ENCODE measurements at places on chromosomes 4 and X. TPM values are rescaled to one million over a fixed set of nuclear protein-coding genes. Genes with fewer than 3 reads are reported as not detected.

DNA sequence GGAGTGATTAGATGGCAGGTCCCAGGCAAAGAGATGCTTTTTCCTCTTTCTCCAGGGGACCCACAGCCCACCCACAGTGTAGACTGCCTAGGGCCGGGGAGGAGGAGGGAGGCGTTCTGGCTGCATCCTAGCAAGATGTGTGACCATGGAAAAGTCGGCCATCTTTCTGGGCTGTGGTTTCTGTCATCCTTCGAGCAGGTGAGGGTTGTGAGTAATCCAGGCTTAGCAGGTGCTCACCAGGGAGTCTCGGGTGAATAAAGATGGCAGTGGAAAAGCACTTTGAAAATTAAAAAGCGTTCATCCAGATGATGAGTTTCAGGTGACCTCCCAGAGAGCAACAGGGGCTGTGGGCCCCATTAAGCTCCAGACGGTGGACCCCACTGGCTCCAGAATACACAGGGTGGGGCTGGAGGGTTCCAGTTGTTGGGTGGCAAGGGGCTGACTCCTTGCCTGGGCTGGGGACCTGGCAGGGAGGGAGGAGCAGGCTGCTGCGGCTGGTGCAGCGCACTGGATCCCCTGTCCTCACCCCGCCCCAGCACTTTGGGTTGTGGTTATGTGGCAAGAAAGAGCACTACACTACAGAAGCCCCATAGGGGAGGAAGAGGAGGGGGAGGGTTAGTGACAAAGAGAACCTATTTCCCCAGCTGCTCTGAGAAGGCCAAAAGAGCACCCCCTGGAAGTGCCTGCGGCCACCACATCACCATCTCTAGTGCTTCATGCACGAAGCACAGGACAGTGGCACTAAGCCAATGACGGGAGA lies 23.7 kb downstream of the ELF4 start:
- no peak for DNase-seq
- no peaks in the 10 kb centered on the region for H3K36me3 ChIP-seq
- H3K4me1 ChIP-seq, result no peaks in the 10 kb centered on the region
- H3K27ac ChIP-seq, result no peak overlapping the region

The TIMP1 gene
- total RNA-seq, result 17.9 TPM

GRCh38 chrX:140822184-140822583 lies 112.6 kb downstream of the LINC00632 start:
- H3K4me1 ChIP-seq, result no peaks in the 10 kb centered on the region
- H3K4me3 ChIP-seq, result no peak overlapping the region
- no peak for DNase-seq
- H3K27ac ChIP-seq, result no peak overlapping the region
- no peaks in the 10 kb centered on the region for H3K36me3 ChIP-seq

The CYBB gene
- total RNA-seq, result 32.4 TPM

The BST1 gene
- 1.5 TPM for total RNA-seq

The TMEM35A gene
- not detected for total RNA-seq

The NHS gene
- total RNA-seq, result 14.3 TPM

DNA sequence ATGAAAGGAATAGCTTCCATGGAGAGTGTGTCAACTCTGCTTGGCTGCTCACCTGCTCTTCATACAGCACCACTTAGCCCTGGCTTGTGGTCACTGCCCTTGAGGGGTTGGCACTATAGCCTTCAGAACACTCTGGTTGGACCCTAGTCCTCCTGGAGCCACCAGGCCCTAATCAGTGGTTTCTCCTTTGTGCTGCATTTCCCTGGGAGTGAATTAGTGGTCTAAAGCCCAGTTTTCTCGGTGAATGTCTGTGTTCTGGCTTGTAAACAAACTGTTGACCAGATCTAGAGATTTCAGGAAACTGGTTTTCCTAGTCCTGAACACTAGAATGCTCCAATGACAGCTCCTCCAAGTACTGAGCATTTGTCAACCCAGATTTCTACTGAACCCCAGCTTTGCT lies 28.6 kb upstream of the TMEM154 start:
- no peaks in the 10 kb centered on the region for H3K27me3 ChIP-seq
- H3K4me3 ChIP-seq, result no peak overlapping the region
- no peak overlapping the region for H3K27ac ChIP-seq
- no peak for DNase-seq
- no peaks in the 10 kb centered on the region for H3K4me1 ChIP-seq

GRCh38 chr4:81030981-81031791 lies 678 bp downstream of the BMP3 start:
- no peak for DNase-seq
- no peaks in the 10 kb centered on the region for H3K36me3 ChIP-seq
- H3K4me3 ChIP-seq, result no peak overlapping the region
- H3K27me3 ChIP-seq, result peaks cover 22% of the 10 kb centered on the region
- no peaks in the 10 kb centered on the region for H3K4me1 ChIP-seq

The EMD gene
- 118 TPM for total RNA-seq

- H3K27ac ChIP-seq, result peak overlapping the region; percentile 87
- peak overlapping the region; percentile 53 for H3K4me3 ChIP-seq
- H3K36me3 ChIP-seq, result no peaks in the 10 kb centered on the region
- no peaks in the 10 kb centered on the region for H3K4me1 ChIP-seq
- H3K27me3 ChIP-seq, result no peaks in the 10 kb centered on the region
These were observed 4.5 kb downstream of the MID1IP1 start for GRCh38 chrX:38805432-38806389.

DNA sequence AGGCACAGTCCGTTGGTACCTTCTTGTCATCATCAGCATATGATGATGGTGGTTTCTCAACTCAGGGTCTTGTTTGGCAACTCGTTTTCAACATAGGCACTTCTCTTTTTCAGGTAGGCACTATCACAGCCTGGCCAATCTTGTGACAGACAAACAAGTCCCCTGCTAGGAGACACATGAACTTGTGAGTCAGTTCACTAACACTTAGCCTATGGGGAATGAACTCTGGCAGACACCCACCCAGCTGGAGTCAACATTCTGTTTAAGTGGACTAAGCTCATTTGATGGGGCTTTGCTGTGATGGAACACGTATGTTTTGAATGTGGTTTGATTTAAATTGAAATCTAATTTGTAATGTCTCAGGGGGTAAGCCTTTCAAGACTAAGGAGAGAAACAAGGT lies 100.7 kb upstream of the MAMLD1 start:
- no peak overlapping the region for H3K27ac ChIP-seq
- no peaks in the 10 kb centered on the region for H3K27me3 ChIP-seq
- no peak overlapping the region for H3K4me3 ChIP-seq
- H3K4me1 ChIP-seq, result no peaks in the 10 kb centered on the region
- no peak for DNase-seq

DNA sequence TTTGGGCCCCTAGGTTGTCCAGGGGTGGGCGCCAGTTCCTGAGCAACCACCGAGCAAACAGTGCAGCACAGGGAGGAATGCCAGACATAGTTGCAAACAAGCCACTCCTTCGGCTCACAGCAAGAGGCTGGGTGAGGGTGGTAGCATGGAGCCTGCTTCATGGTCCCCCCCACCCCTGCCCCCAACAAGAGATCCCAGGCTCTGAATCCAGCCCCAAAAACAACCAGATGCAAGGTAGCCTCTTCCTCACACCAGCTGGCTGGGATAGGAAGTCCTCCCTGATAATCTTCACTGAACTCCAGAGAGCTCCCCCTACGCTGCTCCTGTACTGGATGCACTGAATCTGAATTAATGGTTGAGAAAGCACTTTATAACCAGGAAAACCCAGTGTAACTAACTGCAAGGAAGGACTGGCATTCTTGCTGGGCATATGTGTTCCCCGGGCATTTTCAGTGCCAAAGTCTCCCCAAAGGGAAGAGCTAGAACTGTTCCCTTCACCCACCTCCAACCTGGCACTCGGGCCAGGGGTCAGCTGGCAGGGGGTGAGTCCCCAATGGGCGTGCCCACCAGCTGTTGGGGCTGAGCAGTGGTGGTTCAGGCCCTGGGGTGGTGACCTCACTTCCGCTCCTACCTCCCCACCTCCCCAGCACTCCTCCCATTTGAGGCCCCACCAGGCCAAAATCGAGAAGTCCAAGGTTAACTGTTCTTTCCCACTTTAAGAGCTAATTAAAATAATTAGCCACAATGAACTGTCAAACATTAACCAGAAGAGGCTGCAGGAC lies 1.5 kb downstream of the ELF4 start:
- peak overlapping the region; percentile 67 for H3K4me3 ChIP-seq
- no peaks in the 10 kb centered on the region for H3K27me3 ChIP-seq
- no peaks in the 10 kb centered on the region for H3K4me1 ChIP-seq
- no peaks in the 10 kb centered on the region for H3K36me3 ChIP-seq
- peak overlapping the region; percentile 97 for H3K27ac ChIP-seq

GRCh38 chr4:100356172-100356571 lies 161.7 kb downstream of the EMCN start:
- no peak overlapping the region for H3K4me3 ChIP-seq
- no peaks in the 10 kb centered on the region for H3K4me1 ChIP-seq
- no peak for DNase-seq
- no peaks in the 10 kb centered on the region for H3K36me3 ChIP-seq
- H3K27ac ChIP-seq, result no peak overlapping the region

The C4orf46 gene
- 2.3 TPM for total RNA-seq

DNA sequence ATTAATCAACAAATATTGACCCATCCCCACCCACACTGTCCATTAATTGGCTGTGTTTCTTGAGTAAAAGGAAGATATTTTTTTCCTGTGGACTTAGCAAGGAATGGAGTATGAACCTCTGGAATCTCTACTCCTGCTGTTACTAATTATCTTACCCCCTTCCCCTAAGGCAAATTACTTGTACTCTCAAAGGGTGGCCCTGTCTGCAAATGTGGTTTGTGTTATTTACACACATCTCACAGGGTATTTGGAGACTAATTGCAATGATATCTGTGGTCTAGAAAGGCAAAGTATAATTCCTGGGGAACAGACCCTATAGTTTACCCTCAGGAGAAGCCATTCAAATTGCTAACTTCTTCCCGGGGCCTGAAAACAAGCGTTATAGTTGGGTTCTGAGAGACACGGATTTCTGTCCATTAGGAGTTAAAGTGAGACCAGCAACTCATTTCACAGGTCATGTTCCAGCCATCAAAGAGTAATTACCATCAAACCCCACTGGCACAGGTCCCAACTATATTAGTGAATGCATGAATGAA lies 133.0 kb upstream of the RASGEF1B start:
- no peaks in the 10 kb centered on the region for H3K27me3 ChIP-seq
- H3K36me3 ChIP-seq, result no peaks in the 10 kb centered on the region
- no peaks in the 10 kb centered on the region for H3K4me1 ChIP-seq
- no peak for DNase-seq

GRCh38 chr4:14743601-14744000 lies 258.7 kb upstream of the CPEB2 start:
- H3K27ac ChIP-seq, result no peak overlapping the region
- no peak overlapping the region for H3K4me3 ChIP-seq
- H3K4me1 ChIP-seq, result no peaks in the 10 kb centered on the region
- H3K27me3 ChIP-seq, result no peaks in the 10 kb centered on the region
- no peak for DNase-seq
- H3K36me3 ChIP-seq, result no peaks in the 10 kb centered on the region

The ZMAT1 gene
- total RNA-seq, result 12.9 TPM

DNA sequence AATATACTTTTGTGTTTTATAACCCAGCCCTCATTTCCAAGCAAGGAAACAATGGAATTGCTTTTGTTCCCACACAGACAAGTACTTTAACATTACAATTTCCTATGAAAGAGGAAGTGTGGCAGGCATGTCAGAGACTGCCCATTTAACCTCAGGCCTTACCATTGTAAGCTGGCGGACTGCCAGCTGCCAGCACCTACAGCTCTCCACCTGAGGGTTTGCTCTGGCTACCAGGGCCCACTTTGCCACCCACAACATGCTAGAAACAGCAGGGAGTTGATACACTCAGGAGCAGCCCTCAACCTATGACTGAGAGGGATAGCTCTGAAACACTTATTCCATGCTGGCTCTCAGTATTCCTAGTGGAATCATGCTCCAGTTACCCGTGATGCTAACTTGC lies 152.3 kb upstream of the PRDX4 start:
- H3K4me3 ChIP-seq, result no peak overlapping the region
- no peaks in the 10 kb centered on the region for H3K36me3 ChIP-seq
- no peak for DNase-seq
- no peaks in the 10 kb centered on the region for H3K4me1 ChIP-seq

- DNase-seq, result no peak
- H3K4me1 ChIP-seq, result no peaks in the 10 kb centered on the region
- H3K36me3 ChIP-seq, result no peaks in the 10 kb centered on the region
- no peaks in the 10 kb centered on the region for H3K27me3 ChIP-seq
These were observed 23.4 kb upstream of the CT47A1 start for GRCh38 chrX:121008920-121009319.

The HELT gene
- not detected for total RNA-seq

- no peaks in the 10 kb centered on the region for H3K36me3 ChIP-seq
- no peak overlapping the region for H3K27ac ChIP-seq
- no peaks in the 10 kb centered on the region for H3K27me3 ChIP-seq
- DNase-seq, result no peak
- H3K4me1 ChIP-seq, result no peaks in the 10 kb centered on the region
These were observed 82.5 kb downstream of the PPEF1 start for GRCh38 chrX:18789916-18790315.

GRCh38 chr4:182585321-182585720 lies 331.9 kb downstream of the DCTD start:
- no peaks in the 10 kb centered on the region for H3K27me3 ChIP-seq
- H3K36me3 ChIP-seq, result no peaks in the 10 kb centered on the region
- no peak overlapping the region for H3K27ac ChIP-seq
- no peak overlapping the region for H3K4me3 ChIP-seq
- H3K4me1 ChIP-seq, result no peaks in the 10 kb centered on the region
- no peak for DNase-seq

- no peaks in the 10 kb centered on the region for H3K36me3 ChIP-seq
- no peaks in the 10 kb centered on the region for H3K4me1 ChIP-seq
- no peaks in the 10 kb centered on the region for H3K27me3 ChIP-seq
- peak; percentile 38 for DNase-seq
- no peak overlapping the region for H3K27ac ChIP-seq
- H3K4me3 ChIP-seq, result no peak overlapping the region
These were observed 26.2 kb downstream of the JADE1 start for GRCh38 chr4:128835498-128836222.

DNA sequence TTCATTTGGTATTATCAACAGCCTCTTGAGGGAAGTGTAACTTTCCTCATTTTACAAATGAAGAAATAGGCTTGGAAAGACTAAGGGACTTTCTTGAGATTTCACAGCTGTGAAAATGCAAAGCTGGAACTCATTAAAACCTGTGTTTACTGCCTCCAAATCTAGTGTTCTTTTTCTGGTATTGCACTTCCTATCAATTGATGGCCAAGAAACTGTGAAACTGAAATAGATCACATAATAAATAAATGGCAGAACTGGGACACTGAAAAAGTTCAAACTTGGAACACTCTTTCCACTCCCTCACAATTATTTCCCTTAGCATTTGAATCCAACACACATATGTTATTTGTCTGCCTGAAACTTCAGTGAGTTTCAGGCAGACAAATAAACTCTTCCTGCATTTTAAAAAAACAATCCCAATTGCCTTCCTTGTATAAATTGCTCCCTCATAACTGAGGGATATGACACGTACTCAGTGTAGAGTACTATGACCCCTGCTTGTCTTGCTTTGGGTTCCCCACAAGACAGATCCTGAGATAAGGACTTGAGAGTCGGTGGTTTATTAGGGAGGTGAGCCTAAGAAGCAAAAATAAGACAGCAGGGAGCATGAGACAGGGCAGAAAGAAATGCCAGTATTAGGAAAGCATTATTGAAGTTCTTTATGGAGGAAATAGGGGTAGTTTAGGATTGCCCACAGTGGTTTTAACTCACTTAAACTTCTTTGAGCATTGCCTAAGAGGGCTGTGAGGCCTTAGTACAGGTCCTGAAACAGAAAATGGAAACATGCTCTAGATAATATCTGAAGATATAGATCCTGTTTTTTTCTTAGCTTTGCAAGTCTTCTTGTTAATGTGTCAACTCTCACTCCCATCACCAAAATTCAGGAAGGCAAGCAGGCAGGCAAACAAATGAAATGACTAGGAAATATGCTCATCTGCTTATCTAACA lies 33.9 kb downstream of the RTL3 start:
- H3K4me1 ChIP-seq, result no peaks in the 10 kb centered on the region
- no peaks in the 10 kb centered on the region for H3K27me3 ChIP-seq
- H3K27ac ChIP-seq, result peak overlapping the region; percentile 59
- no peak for DNase-seq
- no peak overlapping the region for H3K4me3 ChIP-seq

The IL3RA gene
- total RNA-seq, result 1.2 TPM
